AG04449 (cell line): ENCODE measurements at places on chromosomes 2 and 18.

GRCh38 chr2:224178056-224178455 is 139.0 kb upstream of the SERPINE2 start:
- DNase-seq: no peak

GRCh38 chr2:99617811-99618210 is 128.0 kb upstream of the REV1 start:
- DNase-seq: no peak

DNA sequence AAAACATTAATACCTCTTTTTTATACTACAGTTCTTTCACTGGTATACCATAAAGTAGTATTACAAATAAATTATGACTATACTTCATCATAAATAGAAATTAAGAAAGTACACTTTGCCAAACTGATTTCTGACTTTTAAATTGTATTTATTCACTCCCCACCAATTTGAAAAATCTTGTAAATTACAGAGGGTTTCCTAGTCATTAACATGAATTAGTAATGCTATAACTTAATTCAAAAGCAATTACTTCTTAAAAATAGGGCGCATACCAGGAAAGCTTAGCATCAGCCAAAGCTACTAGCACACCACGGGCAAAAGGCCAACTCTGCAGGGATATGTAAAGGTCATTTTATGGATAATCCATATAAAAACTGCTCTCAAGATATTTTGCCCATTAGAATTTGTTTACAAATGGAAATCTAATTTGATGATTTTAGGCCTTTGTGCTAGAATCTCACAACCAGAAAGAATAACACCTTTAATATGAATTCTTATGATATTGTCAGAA is 142.3 kb downstream of the PIGN start:
- no peak for DNase-seq

DNA sequence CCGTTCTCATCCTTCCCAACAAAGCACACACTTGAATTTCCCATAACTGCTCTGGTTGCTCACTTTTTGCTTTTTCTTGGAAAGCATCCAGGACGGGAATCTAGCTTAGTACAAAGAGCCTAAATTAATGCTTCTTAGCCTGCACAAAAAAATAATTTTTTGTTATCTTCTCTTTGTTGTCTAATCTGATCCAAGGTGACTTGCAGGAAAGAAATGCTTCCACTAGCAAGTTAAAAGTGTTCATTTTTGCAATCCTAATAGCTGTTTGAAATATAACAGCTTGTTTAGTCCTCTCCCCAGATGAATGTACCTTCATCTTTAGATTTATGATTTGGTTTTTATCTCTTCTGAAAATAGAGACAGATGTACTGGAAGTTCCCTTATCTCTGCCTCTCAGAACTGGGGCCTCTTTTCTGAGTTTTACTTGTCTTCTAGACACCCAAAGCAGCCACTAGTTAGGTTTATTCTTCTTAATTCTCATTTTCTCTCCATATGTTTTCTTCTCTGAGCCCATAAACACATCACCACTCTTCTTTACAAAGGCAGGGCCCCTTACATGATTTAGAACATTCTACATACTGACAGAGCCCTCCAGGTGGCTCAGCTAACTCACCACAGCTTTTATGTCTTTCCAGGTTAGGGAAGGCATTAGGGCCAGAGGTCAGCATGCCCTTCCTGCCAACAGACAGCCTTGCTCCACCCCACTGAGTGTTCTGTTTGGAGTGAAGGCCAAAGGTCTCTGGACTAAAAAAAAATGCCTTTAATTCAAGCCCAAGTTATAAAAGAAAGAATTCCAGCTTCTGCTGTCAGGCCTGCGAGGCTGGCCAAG is 74.7 kb upstream of the MAP4K3 start:
- DNase-seq: no peak

- no peak for DNase-seq
Measured at GRCh38 chr2:26034637-26034992, 731 bp downstream of the RAB10 start.

- DNase-seq: no peak
Measured at GRCh38 chr2:108278631-108279030, 10.1 kb upstream of the SULT1C2 start.

DNA sequence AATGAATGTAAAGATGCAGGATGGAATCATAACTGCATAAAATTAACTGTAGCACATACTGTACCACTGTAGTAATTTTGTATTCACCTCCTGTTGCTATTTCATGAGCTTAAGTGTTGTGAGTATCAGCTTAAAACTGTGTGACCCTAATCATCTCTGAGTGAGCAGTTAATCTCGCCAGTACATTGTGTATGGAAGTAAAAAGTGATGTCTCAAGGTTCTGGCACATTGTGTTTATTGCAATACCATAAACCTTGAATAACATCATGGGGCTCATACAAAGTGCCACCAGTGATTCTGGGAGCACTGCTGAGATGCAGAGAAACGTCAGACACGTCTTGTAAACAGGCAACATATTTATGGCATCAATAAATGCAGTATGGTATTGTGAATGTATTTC is 124.5 kb downstream of the PMAIP1 start:
- DNase-seq: no peak

- no peak for DNase-seq
Measured at GRCh38 chr2:188028739-188029138, 262.9 kb upstream of the GULP1 start.

GRCh38 chr2:72057308-72057707 is 90.4 kb downstream of the CYP26B1 start:
- no peak for DNase-seq
